Central memory CD8-positive, alpha-beta T cell (primary cell): ENCODE measurements at places on chromosomes 2 and 18.

DNA sequence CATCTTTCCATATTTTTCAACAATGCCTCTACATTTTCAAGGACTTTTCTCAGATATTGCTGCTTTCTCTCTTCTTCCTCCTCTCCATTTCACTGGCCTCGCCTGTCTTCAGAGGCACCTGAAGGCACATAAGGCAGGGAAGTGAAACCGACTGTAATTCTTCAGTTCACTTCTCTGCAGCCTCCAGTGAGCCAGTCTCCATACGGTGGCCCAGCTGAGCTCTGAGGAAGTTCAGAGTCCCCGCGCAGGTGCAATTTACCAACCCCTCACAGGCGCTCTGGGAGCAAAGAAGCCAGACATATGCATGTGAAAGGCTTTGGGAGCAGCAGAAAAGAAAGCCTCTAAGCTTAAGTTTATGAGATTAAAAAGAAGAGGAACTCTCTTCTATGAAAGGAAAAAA, 12.4 kb downstream of the KLHL14 start:
- H3K27ac ChIP-seq: no peak overlapping the region
- DNase-seq: no peak

- no peak overlapping the region for H3K27ac ChIP-seq
- H3K4me3 ChIP-seq: no peak overlapping the region
- DNase-seq: no peak
- no peaks in the 10 kb centered on the region for H3K4me1 ChIP-seq
- peaks cover 1% of the 10 kb centered on the region for H3K36me3 ChIP-seq
Observed at GRCh38 chr2:143955401-143956065, 564.4 kb downstream of the ZEB2 start.

GRCh38 chr18:12326711-12327460, 18.8 kb downstream of the TUBB6 start:
- peaks cover 13% of the 10 kb centered on the region for H3K36me3 ChIP-seq
- H3K4me1 ChIP-seq: no peaks in the 10 kb centered on the region
- no peaks in the 10 kb centered on the region for H3K27me3 ChIP-seq
- H3K27ac ChIP-seq: no peak overlapping the region

DNA sequence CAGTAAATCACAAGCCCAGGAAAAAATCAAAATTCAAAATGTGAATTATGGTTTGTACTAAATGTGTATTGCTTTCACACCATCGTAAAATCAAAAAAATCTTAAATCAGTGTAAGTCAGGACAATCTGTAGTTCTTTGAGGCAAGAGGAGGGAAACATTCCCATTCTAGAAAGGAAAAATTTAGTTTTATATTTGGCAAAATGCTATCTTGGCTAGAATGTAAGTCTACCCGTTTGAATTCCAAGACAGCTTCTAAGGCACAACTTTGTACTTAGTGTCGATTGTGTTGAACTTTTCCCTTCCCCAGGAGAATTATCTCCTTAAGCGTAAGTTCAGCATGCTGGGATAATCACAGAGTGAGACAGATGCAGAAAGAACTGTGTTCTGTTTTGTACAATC, 638.2 kb upstream of the LRRTM1 start:
- H3K4me1 ChIP-seq: no peaks in the 10 kb centered on the region
- no peak overlapping the region for H3K27ac ChIP-seq
- H3K27me3 ChIP-seq: no peaks in the 10 kb centered on the region
- H3K4me3 ChIP-seq: no peak overlapping the region
- no peaks in the 10 kb centered on the region for H3K36me3 ChIP-seq
- no peak for DNase-seq
